ENCODE measurements at places on chromosomes 3 and 15. TPM values are rescaled to one million over a fixed set of nuclear protein-coding genes. Genes with fewer than 3 reads are reported as not detected.
A peak's percentile ranks its signal among the peaks of the same experiment; 100 is the strongest.

Gene TRIM69
- 12.0 TPM for total RNA-seq

Gene ZNF501
- total RNA-seq = 23.6 TPM

- DNase-seq = no peak
These were observed 23.1 kb upstream of the PDCD6IP start for GRCh38 chr3:33775363-33775762.

DNA sequence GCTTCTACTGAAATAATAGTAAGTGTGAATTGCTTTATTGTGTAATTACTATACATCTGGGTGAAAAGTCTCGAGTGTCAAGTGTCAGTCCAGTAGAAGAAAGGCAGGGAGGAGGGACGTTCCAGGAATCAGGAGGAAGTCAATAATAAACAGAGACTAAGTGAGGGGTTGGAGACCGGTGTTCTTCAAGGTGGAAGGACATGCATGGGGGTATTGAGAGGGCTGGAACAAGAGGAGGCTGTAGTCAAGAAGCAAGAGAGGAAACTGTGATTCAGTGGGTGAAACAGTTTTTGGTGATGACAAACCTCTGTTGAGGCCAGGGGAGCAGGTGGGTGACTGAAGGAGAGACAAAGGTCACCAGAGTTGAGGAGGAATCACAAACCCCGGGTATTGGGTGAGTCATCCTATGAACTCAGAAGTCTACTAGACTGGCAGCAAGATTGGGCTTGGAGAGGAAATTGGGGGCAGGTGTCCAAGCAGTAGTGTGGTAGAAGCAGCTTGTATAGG lies 11.6 kb upstream of the SCAMP5 start:
- DNase-seq = no peak

DNA sequence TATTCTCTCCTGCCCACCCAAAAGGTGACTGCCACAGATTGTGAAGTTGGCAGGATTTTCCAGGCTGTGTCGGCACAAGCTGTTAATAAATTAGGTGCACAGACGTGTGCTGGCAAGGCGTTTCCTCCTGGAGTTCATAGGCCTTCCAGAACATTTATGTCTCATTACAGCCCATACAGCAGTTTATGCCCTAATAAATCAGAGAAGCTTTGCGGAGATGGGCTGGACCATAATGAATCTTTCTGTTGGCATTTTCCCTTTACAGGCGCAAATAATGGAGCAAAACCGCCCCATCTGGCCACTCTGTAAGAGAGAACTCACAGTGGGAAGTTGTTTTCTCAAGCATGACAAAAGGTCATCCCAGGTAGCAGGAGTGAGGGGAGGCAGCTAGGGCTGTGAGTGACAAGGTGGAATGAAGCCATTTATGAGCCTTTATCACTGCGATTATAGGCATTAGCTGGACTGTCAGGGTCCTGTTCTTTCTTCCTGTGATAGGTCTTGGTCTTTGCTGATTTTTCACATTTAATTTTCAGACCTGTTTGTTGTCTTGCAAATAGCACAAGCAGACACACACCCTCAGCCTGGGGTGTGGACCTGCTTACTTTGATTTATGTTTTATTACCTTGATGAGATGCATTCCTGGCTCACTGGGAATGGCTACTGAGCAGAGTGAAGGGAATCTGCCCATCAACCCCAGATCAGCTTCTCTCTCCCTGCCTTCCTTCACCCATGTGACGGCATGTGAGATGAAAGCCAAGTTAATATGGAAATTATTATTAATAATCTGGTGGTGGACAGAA lies 257.5 kb downstream of the LRTM1 start:
- no peak for DNase-seq

DNA sequence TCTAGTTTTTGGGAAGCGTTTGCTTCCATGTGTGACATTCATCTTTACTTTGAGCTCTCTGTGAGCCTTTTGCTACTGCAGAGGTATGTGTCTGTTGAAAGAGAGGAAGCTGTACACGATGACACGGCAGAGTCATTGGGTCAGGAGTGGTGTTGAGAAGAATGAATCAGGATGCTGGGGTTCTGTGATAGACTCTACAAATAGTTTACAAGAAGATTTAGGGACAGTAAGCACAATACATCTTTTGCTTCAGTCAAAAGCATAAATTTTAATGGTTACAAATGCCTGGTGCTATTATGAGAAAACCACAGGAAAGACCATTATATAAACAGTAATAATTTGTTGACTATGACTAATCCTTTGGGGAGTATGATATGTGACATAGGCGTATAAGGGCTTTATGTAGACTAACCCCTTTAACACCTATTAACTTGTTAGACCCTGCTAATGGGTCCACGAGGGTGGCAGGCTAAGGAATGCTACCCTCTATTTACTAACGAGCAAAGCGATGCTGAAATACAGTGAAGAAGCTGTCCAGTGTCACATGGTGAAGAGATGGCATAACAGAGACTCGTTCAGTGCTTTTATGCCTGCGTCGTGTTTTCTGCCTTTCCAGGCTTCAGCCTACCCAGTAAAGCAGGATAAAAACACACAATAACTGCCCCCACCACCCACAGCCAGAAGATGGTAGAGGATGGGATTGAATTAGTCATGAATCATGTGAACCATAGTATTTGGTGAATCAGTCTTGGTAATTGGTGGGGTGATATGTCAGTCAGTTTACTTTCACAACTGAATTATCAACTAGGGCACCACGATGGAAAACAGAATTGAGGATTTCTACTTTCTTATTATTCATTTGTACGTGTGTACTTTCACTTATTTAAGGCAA lies 118.8 kb downstream of the LPP start:
- no peak for DNase-seq

Gene SLC22A13
- 1.6 TPM for total RNA-seq

DNA sequence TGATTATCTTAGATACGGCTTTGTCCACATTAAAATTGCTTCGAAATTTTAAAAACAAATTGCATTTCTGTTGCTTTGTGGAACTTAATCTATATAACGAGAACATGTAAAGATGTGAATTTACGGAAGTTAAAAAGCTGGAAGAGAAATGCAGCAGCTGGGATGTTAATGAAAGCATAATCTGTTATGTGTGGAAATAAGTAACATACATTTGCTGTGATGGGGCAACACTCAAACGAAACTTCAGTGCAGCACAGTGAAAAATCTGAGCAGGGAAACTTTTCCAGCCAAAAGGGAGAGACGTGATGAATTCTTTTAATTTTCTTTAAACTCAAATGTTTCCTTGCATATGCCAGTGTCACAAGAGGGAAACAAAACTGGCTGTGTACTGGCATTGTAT lies 276.7 kb upstream of the LMCD1 start:
- DNase-seq = no peak

- no peak for DNase-seq
These were observed at the start of gene MAP4 for GRCh38 chr3:48016301-48016973. MAP4 (minus strand) TSS chr3:48016416; CDS start chr3:47998860, 17,556 bp downstream.

DNA sequence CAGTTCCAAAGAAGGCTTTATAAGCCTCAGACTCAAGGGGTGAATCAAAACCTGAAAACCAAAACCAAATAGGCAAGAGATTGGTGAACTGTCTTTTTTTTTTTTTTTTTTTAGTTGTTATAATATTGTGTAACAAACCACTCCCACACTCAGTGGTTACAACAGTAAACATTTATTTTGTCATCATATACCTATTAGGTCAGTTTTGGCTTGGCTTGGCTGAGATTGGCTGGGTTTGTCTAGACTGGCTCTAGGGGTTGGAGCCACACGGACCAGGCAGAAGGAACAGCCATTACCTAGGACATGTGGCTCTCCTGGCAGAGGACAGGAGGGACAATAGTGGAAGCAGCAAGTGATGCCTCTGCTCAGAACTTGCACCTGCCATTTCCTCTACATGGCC lies 26.4 kb upstream of the RYR3 start:
- DNase-seq = no peak

- DNase-seq = no peak
These were observed 338.6 kb upstream of the NECTIN3 start for GRCh38 chr3:110733045-110733444.

GRCh38 chr15:99130314-99130713 lies 25.4 kb downstream of the SYNM start:
- DNase-seq = no peak

DNA sequence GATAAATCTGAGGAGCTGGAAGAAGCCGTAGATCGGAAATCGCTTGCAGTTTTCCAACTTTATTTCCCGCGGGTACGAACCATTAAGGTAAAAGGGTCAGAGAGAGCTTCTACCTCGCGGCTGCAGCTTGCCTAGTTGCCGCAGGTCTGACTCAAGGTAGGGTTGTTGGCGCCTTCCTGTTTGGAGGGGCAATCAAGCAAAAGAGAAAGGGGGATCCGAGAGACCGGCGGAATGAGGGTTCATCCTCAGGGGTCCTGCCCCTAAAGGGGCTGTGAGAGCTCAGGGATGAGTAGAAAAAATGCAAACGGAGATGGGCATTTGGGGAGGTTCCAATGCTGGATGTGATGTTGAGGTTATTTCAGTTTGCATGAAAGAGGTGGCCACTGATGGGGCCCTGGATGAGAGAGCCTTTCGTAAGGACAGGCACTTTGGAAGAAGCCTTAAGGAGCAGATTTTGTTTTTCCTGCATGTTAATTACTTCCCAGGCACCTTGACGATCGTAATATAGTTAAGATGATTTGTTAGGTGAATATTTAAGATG lies 265.4 kb downstream of the CGGBP1 start:
- DNase-seq = no peak

DNA sequence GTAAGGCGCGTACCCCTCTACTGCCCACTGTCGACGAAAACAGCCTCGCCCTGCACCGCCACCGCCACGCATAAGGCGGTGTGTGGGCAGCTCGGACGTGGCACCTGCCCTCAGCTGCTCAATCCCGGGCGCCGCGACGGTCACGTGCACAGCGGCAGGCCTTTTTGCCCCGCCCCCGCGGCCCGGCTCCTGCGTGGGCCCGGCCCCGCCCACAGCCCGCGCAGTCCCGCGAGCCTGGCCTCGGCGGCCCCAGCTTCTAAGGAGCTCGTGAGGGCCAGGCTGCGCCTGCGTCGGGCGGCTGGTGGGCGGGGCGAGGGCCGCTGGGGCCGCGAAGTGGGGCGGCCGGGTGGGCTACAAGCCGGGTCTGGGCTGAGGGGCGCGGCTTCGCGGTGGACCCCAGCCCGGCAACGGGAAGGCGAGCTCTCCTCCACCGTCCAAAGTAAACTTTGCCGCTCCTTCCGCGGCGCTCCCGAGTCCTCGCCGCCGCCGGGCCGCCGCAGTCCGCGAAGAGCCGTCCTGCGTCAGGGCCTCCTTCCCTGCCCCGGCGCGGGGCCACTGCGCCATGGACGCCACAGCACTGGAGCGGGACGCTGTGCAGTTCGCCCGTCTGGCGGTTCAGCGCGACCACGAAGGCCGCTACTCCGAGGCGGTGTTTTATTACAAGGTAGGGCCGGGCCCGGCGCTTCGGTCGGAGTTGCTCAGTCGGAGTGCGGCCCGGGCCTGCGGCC lies at the start of gene CAPN7:
Gene CAPN7 (plus strand): TSS at position 313 of the 728 bp plus-strand sequence. CDS start 250 bp downstream, at position 563.
- DNase-seq = peak; percentile 93

- DNase-seq = no peak
These were observed 79.4 kb upstream of the FAM98B start for GRCh38 chr15:38374556-38374955.

Gene CYP1A2
- total RNA-seq = 0.46 TPM

DNA sequence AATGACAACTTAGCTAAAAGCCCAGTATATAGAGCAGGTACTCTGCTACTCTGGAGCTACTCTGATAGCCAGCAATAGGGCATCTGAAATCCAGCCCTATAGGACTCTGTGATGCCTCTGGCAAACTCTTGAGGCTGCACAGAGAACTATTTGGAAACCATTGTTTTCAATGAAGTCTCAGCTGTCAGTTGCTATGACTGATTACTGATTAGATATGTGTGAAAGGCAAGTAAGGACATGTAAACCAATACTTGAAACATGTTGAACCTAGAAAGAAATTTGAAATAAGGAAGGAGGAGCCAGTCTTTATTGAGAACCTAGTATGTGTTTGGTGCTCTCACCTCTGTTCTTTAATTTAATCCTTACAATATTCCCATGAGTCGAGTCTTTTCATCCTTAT lies 40.2 kb upstream of the CRTC3 start:
- DNase-seq = no peak

DNA sequence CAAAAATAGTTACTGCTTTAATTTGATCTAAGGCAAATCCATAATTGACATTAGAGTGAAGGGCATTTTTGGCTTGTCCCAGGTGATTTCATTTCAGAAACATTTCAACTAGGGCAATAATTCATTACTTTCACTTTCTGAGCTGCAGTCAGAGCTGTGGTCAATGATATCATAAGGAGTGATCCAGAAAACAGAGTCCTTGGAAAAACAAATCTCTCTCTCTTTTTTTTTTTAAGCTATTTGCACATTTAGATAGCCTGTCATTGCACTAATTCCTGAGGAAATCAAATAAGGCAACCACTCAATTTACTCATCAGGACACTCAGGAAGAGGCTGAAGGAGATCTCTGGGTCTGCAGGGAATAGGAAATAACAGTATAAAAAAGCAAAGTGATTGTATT lies 269.5 kb upstream of the LRRC3B start:
- no peak for DNase-seq

- no peak for DNase-seq
These were observed 51.8 kb downstream of the SERP1 start for GRCh38 chr3:150494411-150494977.

- no peak for DNase-seq
These were observed 517.2 kb upstream of the CBLB start for GRCh38 chr3:106386050-106386449.

GRCh38 chr3:151425627-151426340 lies 35.1 kb downstream of the IGSF10 start:
- DNase-seq = no peak

- DNase-seq = no peak
These were observed 71.4 kb upstream of the SKOR1 start for GRCh38 chr15:67753891-67754290.

DNA sequence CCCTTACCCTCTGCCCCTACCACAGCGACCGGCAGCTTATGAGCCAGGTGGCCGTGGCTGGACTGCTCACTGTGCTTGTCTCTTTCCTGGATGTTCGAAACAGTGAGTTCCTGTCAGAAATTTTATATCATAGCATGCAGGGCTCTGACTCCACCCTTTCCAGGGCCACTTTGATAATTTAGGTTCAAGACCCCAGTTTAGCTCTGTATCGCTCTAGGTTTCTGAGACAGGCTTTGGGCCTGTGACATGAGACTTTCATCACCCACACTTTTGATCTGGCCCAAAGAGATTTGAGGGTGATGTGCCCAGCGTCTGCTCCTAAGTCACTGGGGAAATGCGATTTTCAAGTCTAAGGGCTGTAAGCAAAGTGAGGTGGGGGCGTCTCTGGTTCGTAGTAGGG lies 6.5 kb upstream of the EIF4G1 start:
- DNase-seq = no peak

- DNase-seq = no peak
These were observed 1.1 kb upstream of the TRIM71 start for GRCh38 chr3:32816439-32817256.

DNA sequence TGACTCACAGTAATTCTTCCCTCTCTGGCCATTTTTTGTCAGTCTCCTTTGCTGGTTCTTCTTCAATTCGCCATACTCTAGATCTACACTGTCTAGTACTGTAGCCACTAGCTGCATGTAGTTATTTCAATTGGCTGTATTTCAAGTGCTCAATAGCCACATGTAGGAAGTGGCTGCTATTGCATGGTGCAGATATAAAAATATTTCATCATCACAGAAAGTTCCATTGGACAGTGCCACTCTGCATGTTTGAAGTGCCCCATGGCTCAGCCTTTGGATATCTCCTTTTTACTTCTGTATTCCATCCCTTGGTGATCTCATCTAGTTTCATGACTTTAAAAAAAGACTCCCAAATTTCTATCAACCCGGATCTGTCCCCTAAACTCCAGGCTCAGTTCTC lies 22.1 kb downstream of the PPP2R3A start:
- DNase-seq = no peak

Gene TM4SF1
- total RNA-seq = 92.0 TPM

Gene DNASE1L3
- 1.4 TPM for total RNA-seq

All from prostate gland (tissue), 2 donors.